IPS DF 19.7 (cell line): ENCODE measurements at places on chromosomes 7 and 10.

- DNase-seq: no peak
Measured at GRCh38 chr10:67107670-67108069, 181.8 kb downstream of the LRRTM3 start.

GRCh38 chr7:129804890-129805719 lies 147.7 kb downstream of the UBE2H start:
- no peak for DNase-seq

DNA sequence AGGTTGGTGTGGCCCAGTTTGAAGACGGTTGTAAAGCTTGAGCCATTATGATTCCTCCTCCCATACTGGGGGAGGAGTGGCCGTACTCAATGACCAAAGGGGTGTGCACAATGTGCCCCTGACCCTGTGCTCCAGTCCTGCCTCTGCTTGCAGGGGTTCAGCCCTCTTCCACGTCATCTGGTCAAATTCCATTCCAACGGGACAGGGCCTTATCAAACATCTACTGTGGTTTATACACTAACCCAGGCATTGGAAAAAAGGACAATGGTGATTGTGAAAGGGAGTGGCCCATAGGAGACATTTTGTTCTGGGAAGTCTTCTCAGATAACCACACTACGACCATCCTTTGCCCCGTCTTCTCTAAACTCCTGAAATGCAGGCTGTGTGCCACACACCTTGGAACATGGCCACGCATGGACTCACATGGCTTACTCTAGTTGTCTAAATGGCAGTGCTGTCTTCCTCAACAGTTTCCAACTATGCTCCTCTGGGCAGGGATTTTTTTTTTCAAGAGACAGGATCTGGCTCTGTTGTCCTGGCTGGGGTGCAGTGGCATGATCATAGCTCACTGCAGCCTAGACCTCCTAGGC lies 103.0 kb downstream of the JCAD start:
- DNase-seq: no peak

GRCh38 chr7:138837627-138838026 lies 39.6 kb upstream of the ATP6V0A4 start:
- DNase-seq: no peak

DNA sequence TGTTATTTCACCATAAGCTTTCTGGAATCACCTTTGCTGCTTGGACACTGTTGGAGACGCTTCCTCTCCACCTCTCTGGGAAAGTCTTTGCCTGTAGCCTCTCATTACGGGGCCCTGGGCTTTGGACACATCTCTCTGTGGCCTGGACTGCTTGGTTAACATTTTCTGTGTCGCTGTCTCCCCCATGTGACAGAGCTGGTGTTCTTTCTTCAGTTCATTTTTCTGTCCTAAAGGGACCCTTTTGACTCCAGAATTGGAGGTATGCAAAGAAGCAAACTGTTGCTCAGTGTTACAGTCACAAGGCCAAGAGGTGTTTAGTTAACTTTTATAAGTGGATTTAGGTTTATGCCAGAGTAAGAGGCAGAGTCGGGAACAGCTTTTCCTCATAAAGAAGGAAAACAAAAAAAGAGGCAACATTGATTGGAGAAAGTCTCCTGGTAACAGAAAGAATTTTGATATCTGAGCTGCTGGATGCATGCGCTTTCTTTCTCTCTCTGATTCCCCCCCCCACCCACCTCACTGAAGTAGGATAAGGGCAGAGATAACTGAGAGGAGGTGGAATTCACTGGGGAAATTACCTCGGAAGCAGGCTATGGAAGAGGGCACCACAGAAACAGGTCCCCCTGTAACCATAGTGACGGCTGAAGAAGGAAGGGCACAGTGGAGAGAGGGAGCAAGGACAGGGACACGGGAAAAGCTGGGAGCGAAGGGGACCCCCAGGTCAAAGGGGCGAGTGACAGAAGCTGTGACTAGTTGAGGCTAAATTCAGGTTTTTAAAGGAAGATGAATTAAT lies 57.8 kb downstream of the LGI1 start:
- DNase-seq: no peak

GRCh38 chr7:48427671-48428070 lies 256.4 kb downstream of the ABCA13 start:
- DNase-seq: no peak

DNA sequence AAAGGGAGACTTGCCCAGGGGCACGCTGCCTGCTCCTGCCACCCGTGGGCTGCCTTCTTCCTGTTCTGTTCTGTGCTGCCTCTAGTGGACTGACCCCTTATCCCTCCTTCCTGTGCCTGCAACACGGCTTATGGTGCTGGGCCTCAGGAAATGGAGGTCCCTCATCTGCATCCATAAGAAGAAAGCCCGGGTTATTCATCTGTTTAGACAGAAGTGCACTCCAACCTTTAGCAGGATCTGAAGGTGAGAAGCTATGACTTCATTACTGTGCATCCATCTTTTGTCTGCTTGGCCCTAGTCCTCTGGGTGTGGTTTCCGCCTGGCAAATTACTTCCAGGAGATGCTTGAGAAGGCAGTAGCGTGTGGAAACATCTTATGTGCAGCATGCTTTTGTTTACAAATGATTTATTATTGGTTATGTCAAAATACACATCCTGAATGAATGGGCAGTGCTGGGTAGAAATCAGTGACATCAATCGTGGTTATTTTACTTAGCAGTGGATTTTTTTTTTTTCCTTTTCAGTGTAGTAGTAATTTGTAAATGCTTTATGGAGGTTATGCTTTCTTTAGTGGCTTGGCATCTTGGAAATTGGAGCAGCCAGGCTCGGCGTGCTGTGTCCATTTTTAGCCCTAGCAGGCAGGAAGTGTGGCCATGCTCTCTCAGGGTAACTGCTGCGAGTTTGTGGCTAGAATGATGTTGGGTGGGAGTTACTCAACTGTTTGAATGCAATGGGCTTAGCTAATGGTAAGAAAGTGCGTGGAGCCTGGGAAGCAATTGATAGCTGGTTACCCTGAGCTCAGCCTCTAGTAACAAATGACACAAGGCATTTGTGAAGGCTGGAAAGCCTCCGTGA lies 12.7 kb downstream of the PTPRE start:
- no peak for DNase-seq

GRCh38 chr10:67802767-67803538 lies 35.0 kb downstream of the DNAJC12 start:
- DNase-seq: no peak

GRCh38 chr10:54415483-54415882 lies 385.5 kb downstream of the PCDH15 start:
- DNase-seq: no peak

GRCh38 chr7:128860158-128861073 lies 2.2 kb upstream of the ATP6V1F start:
- DNase-seq: no peak

DNA sequence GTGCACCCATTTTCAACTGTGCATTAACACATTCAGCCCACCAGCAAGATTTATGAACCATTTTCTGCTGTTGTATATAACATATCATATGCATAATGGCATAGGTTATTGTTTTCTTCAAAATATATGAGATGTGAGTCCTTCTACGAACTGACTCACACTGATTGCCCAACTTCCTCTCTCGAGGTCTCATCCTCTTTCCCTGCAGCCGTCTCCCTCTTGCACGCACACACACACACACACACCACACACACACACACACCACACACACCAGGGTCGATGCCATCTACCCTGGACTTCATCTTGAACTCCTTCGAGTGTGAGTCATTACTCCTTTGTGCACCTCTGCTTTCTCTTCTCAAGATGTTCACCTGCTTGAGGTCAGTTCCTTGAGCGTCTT lies 36.7 kb downstream of the EGFR start:
- DNase-seq: no peak

- DNase-seq: no peak
Measured at GRCh38 chr10:3040069-3040468, 27.3 kb upstream of the PFKP start.

GRCh38 chr7:30906515-30907240 lies 5.0 kb upstream of the AQP1 start:
- no peak for DNase-seq

DNA sequence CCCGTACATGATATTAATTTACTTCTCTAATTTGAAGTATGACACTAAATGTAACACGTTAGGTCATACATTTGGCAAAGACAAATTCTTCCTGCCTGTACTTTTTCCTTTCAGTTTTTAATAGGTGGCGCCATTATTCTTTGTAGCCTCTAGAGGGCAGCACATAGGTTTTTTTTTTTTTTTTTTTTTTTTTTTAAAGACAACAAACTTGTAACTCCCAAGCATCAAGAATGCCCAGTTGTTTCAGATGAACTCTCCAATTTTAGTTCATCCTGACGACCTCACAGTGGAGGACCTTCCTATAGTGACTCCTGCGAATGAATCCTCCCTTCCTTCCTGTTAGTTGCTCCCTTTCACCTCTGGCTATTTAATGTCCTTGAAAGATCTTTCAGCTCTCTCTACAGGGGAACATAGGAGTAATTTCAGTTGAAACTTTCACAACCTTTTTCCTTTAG lies 139.3 kb upstream of the HDAC9 start:
- DNase-seq: no peak

- no peak for DNase-seq
Measured at GRCh38 chr7:98075801-98076200, 30.9 kb upstream of the LMTK2 start.

DNA sequence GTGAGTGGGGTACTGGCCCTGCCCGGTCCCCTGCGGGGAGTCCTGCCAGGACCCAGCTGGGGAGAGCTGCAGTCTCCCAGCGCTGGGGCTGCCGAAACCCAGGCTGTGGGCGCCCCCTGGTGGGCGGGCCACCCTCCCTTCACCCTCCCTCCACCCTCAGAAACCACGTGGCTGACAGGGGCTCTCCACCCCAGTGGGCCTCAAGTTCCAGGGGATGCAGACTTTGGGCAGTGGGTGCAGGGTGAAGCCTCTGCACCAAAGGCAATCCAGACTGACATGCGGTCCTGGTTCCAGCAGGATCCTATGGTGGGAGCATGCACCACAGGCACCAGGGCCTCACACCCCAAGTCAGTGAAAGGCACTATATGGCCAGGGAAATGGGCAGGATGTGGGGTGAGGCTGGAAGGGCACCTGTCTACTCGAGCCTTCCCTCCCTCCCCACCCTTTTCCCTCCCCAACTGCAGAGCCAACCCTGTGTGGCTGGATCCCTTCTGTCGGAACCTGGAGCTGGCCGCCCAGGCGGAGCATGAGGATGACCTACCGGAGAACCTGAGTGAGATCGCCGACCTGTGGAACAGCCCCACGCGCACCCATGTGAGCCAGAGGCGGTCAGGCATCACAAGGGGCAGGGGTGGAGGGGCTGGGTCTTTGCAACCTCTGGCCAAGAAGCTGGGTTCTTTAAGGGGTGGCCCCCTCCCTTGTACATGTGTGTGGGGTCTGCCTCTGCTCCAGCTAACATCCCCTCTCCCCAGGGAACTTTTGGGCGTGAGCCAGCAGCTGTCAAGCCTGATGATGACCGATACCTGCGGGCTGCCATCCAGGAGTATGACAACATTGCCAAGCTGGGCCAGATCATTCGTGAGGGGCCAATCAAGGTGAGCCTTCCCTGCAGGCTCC lies 38.8 kb downstream of the PSAP start:
- DNase-seq: no peak

DNA sequence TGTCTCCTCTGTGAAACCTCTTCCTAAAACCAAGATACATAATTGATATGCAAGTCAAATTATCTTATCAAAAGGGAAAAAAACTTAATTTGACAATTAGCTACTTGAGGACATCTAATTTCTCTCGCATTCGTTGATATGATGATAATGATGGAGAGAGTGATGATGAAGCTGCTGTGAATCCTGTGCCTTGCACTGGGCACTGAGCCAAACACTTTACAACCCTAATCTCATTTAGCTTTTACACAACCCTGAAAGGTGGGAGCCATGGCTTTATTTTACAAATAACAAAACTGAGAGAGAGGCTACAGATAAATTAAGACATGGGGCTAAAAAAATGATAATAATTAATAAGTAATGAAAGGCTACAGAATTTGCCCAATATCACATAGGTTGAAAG lies 176.0 kb downstream of the NOC3L start:
- DNase-seq: no peak

GRCh38 chr7:123096434-123096833 lies 100.9 kb upstream of the TAS2R16 start:
- no peak for DNase-seq

DNA sequence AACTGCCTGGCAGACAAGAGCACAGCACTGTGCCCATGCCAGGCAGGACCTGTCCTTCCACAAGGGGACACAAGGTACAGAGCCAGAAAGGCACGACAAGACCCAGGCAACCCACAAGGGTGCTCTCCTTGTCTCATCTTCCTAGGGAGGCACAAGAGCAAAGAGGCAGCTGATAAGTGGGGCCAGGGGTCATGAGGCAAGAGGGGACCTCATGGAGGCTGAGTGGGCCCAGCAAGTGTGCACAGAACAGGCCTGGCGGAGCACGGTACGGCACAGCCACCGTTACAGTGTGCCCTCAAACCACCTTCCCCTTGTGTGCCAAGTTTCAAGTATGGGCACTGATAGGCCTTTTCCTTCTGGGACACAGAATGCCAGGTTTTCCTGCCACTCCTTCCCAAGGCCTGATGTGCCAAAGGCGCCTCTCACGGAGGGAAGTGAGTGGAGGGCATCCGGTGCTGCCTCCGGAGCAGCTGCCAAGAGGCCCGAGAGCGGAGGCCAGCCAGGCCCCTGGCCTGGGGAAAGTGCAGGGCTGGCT lies 75.6 kb downstream of the FAM53B start:
- no peak for DNase-seq

GRCh38 chr7:138092486-138093028 lies 16.3 kb downstream of the AKR1D1 start:
- no peak for DNase-seq

- DNase-seq: no peak
Measured at GRCh38 chr7:82345886-82346285, 97.7 kb downstream of the CACNA2D1 start.

- DNase-seq: no peak
Measured at GRCh38 chr7:16685535-16685934, 39.6 kb downstream of the BZW2 start.

GRCh38 chr10:100901051-100901450 lies 11.7 kb upstream of the SLF2 start:
- no peak for DNase-seq

DNA sequence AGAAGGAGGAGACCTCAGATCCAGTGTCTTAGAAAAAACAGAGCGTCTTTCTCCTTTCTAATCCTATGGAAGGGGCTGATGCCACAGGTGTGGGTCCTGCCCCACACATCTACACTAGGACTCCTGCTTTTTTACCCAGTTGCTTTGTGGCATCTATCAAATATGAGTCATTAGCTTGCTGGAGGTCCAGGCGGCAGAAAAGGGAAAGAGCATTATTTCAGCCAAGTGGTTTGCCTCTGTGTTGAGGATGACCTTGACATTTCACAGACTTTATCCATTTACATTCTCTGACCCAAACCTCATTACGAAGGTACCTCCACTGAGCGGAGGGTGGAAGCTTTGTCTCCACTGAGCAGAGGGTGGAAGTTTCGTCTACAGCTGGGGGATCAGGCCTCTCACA lies 308.4 kb upstream of the KLF6 start:
- no peak for DNase-seq

DNA sequence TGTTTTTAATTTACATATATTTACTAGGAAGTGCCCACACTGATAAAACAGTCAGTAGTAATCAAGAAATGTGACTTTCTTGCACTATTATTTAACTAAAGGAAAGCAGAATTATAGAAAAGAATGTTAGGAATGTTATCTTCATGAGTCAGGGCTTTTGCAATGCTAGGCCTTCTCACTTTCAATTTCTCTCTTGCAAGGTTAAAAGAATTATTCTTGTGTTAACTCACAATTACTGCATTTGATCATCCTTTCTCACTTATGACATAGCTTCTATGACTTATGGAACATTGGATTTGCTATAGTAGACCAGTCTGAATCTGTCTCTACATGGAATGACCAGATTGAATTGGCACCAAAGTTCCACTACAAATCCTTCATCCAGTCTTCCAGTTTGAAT lies 192.4 kb downstream of the SDK1 start:
- no peak for DNase-seq
